ENCODE measurements at places on chromosomes 6 and 20. TPM values are rescaled to one million over a fixed set of nuclear protein-coding genes. Genes with fewer than 3 reads are reported as not detected.

The FNDC1 gene
- total RNA-seq: under 0.01 TPM

The ZNF391 gene
- 1.6 TPM for total RNA-seq

The ELOVL2 gene
- not detected for total RNA-seq

The RTF2 gene
- 75.3 TPM for total RNA-seq

The SFTA2 gene
- not detected for total RNA-seq

The VGLL2 gene
- total RNA-seq: not detected

The GNMT gene
- total RNA-seq: 0.33 TPM

The EPB41L1 gene
- total RNA-seq: 24.5 TPM

The CD40 gene
- 11.9 TPM for total RNA-seq

The FHL5 gene
- total RNA-seq: not detected

The SPDEF gene
- not detected for total RNA-seq

The OSER1 gene
- 47.0 TPM for total RNA-seq

The CBLN4 gene
- not detected for total RNA-seq

The ULBP2 gene
- total RNA-seq: 8.0 TPM

The BPIFB1 gene
- not detected for total RNA-seq
